COR-L47 (cell line): ENCODE measurements at places on chromosomes 2 and 18.

DNA sequence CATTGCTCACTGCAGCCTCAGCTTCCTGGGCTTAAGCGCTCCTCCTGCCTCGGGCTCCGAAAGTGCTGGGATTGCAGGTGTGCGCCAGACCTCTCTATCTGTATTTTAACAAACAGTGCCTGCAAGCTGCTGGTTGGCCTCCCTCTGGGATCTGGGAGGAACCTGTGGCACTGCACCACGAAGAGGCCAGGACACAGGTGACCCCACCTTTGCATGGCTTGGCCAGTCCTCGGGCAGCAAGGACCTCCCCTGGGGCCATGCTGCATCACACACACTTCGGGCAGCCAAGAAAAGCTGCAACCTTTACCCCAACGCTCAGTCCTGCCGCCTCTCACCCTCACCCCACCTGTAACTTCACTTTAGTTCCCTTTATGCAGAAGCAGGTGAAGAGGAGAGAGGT lies 70.0 kb downstream of the PXDN start:
- no peak for DNase-seq

DNA sequence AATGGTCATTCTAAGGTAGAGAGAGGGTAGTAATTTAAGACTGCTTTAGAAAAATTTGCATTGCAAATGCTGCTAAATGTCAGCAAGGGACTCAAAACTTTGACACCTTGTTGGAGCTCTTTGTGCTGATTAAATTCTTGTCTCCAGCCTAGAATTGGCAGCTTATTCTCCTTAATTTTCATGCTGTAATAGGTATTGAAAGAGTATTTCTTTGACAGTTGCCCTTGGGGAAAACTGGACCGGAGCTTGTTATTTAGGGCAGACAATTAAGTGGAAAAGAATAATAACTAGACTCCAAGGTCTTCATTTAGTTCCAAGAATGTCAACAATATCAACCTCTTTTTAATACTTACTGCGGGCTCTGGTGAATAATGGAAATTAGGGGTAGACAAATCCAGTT lies 264.0 kb downstream of the TPGS2 start:
- no peak for DNase-seq

DNA sequence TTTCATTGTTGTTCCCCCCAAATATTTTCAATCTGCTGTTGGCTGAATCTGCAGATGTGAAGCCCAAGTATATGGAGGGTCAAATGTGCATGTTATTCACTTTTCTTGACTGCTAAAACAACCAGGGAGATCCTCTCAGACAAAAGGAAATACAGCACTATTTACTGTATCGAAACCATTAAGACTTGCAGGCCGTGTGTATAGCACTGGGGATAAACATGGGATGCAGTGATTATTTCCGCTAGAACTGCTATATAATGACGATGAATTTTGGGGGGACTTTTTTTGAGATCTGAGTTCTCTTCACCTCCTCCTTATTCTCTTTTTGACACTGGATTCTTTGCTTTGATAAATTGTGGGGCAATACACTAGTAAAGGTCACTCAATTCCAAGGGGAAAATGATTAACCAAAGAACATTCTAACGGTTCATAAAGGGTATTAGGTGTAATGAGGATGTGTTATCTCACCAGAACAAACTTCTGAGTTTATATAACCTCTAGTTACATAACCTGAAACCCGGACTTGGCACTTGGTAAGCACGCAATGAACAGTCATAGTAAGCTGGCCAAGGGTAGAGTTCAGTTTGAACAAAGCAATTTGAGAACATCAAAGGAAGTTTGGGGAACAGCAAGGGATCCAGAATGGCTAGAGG lies 3.5 kb upstream of the UGT1A1 start:
- no peak for DNase-seq

GRCh38 chr2:230326453-230327417 lies at the start of gene SP140L:
Gene SP140L, plus strand, starts transcription at chr2:230327193. Its CDS starts 77 bp downstream, at chr2:230327270.
- no peak for DNase-seq

GRCh38 chr2:46318579-46319460 lies 21.6 kb downstream of the EPAS1 start:
- DNase-seq = no peak

DNA sequence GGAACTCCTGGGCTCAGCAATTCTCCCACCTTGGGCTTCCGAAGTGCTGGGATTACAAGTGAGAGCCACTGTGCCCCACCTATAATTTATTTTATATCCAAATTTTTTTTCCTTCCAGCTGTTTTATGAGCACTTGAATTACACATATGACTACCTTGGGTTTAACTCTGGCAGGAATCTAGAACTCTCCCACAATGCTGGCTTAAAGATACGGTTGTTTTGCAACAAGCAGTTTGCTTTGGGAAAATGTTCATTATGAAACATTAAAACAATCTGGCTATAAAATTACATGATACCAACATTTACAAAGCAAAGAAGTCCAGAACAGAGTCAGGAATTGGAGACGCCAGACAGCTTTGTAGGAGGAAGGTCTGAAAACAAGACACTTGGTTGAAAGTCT lies 12.8 kb downstream of the CD302 start:
- no peak for DNase-seq

DNA sequence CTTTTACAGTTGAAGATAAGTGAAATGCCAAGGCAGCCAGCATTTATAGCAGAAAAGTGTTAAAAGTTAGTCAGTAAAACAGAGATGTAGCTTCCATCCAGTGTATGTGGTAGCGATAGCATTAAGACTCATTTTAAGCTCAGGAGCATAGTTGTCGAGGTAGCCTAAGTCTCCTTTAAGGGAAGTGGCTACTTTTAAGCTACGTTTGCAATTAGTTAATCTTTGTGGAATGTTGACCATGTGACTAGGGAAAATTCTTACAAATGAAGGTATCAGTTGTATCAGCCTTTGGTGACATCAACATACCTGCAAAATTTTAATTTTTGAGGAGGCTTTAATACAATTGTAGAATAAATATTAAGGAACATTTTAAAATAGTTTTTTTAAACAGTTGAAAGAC lies 61.9 kb downstream of the LHCGR start:
- DNase-seq = no peak

- DNase-seq = no peak
These were observed 211.4 kb upstream of the SLC39A10 start for GRCh38 chr2:195445639-195446038.

DNA sequence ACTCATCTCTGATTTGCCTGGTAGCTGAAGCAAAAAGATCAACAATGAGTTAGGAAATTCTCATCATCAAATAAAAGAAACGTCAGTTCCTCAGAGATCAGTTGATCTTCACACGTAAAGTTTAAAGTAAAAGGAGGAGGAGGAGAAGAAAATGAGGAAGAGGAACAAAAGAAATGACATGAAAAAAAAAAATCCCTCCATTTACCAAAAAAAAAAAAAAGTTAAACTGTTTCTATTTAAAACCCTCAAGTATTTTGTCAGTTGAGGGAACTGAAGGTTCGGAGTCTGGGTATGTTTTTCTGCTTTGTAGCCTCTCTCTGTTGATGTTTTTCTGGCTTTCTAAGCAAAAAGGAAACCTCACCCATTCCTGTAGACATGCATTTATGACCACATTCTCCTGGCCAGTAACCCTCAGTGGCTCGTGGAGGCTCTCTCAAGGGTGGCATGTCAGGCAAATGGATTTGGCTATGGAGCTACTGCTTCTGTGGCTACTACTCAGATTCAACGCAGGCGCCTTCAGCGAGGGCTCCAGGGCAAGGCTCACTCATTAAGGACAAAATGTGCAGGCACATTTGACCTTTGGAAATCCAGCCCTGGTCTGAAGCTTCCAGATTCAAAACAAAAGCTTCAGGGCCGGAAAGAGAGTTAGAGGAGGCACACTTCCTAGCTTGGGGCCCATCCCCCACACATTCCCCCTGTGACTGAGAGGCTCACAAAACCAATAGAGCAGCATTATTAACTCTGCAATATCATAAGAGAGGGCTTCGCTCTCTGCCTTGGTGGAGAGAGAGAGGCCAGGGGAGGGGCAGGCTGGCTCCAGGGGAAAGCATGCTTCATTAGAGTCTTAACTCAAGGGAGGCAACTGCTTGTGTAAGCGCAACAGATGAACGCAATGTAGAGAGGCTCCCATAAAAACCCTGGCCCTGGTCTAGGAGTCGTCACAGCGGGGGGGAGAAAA lies 22.3 kb downstream of the KLF7 start:
- no peak for DNase-seq

DNA sequence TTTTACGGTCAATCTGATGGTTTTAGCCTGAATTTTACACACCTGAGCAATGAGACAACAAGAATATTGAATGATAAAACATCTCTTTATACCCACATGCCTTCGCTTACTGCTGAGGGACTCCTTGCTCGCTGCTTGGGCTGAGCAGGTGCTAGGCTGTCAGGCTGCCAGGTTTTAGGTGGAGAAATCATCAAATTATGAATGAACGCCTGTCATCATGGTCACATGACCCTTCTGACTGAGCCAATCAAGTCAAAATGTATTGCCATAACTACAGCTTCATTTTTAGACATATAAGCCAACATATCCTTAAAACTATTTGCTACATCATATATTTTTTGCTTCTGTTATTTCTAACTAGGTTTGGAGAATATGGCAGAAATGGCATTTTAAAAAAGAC lies 274.0 kb downstream of the LNPK start:
- no peak for DNase-seq

DNA sequence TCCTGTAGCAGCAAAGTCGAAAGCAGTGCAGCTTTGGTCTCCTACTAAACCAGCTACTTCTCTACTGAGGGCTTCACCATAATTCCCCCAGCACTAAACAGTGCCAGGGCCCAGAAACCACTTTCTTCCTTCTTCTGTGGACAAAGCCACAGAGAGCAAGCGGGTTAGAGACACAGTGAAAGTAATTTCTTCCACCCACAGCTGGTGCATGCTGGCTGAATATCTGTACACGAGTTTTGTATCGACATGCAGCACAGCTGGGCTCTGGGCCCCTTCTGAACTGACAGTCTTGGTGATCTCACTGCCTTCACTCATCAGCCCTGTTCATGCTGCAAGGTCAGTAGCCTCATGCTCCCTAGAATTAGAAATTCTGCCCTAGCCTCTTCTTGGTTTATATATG lies 74.0 kb upstream of the SULT1C3 start:
- DNase-seq = no peak

DNA sequence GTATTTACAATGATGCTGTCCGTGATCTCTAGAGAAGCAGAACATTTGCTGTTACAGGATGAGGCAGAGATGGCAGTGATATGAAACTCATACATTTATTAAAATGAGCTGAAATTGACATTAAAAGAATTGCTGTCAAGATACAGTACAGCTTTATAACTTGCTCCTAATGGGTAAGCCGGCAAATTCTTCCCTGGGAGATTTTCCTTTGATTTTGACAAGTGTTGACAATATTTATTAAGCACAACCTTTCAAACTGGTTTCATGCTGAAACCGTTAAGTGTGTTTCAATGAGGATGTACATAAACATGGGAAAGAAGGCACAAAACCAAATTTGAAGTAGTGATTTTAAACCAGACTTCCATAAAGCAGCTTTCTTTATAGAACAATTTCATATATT lies 45.5 kb downstream of the SPHKAP start:
- DNase-seq = no peak

- DNase-seq = no peak
These were observed 805.2 kb downstream of the SLC4A3 start for GRCh38 chr2:220432645-220433044.

DNA sequence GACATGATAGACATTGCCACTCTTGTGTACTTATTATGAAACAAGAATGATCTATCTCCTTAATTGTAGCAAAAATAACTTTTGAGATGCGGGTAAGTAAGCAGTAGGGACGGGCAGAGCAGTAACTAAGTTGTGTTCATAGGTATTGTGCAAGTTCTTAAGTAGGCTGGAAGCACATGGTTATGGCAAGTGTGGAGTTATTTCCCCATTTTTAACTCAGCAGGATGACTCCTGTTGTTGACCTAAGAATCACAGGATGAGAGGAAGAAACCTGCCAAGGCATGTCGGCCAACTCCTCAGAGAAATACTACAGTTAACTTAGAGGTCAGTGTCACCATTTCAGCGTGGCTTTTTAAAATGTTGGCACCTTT lies 51.1 kb upstream of the FN1 start:
- DNase-seq = no peak

DNA sequence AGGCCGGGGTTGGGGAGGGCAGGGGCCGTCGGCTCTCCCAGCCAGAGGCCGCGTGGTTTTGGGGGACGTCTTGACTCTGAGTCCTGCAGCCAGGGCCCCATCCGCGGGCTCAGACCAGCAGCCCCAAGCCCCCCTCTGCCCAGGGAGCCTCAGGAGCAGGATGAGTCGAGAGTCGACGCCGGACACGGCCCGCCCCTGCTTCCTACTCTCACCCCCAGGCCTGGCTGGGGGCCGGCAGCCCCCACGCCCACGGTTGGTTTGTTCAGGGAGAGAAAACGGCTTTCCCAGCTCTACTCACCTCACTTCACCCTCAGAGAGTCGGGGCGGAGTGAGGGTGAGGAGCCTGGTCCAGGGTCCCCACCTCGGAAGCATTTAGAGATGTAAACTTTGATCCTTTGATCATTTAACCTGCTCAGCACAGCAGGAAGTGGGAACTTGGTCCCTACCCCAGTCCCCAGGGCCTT lies 6.9 kb downstream of the SNORC start:
- no peak for DNase-seq

DNA sequence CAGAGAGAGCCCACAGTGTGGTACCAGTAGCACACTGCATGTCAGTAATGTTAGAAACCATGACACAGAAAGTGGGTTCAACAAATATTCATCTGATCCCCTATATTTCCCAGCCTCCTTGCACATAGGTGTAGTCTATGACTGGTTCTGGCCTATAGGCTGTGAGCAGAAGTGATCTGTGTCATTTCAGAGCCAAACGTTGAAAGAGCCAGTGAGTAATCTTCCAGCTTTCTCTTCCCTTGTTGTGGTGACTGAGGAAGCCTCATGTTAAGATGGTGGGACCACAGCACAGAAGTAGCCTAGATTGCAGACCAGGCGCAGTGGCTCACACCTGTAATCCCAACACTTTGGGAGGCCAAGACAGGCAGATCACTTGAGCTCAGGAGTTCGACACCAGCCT lies 4.1 kb downstream of the TMEM237 start:
- no peak for DNase-seq

DNA sequence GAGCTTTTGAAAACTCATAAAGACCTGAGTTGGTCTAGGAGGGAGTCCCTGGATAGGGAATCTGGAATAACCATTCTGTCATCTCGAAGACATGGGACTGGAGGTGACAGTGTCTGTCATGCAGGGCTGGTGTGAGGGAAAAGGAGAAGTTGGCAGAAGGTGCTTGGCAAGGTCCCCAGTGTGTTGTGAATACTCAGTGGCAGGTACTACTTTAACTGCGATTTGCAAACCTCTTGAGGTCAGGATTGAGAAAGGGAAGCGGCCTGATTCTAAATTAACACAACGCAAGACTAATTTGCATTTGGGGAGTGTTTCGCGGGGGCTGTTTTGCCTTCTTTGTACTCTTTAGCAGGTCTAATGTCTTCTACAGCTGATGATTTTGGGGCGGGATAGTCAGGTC lies 77.0 kb upstream of the TMEM200C start:
- DNase-seq = no peak

DNA sequence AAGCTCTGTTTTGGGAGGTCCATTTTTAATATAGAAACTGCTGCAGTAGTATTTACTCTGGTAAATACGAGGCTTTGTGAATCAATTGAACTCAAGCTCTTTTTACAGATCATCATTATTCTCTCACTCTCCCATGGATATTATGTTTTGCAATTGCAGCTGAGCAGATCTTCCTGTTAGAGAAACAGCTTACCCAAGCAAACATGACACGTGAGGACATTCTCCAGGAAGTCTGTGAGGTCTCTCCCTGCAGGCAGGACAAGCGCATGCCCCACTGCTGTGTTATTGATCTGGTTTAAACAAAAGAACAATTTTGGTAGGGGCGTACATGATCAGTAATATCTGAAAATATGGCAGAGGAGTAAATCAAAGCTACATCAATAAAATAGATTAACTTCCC lies 72.1 kb downstream of the COL6A3 start:
- DNase-seq = no peak

GRCh38 chr18:25595274-25596060 lies 243.5 kb upstream of the ZNF521 start:
- no peak for DNase-seq
